ENCODE measurements at places on chromosomes 3 and 15.
A peak's percentile ranks its signal among the peaks of the same experiment; 100 is the strongest.

GRCh38 chr3:67077656-67078055, 79.5 kb downstream of the KBTBD8 start:
- DNase-seq = no peak

GRCh38 chr3:156264771-156265170, 144.4 kb downstream of the KCNAB1 start:
- no peak for DNase-seq

- DNase-seq = no peak
Measured at GRCh38 chr3:68295457-68295856, 636.9 kb downstream of the TAFA4 start.

DNA sequence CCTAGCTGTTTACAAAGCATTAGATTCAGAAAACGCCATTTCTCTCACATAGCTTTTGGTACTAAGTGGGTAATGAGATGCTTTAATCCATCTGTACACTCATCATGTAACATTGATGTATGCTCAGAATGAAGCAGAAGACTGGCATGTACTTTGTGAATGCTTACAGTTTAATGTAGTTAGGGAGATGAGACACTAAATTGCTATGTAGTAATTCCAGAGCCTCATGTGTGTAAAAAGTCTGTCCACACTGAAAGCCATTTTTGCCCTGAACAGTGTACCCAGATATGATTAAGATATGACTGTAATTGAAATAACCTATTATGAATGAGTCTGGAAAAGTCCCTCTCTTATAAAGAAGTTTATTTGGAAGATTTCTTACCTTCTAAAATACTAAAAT, 66.5 kb downstream of the ARMC8 start:
- DNase-seq = no peak

DNA sequence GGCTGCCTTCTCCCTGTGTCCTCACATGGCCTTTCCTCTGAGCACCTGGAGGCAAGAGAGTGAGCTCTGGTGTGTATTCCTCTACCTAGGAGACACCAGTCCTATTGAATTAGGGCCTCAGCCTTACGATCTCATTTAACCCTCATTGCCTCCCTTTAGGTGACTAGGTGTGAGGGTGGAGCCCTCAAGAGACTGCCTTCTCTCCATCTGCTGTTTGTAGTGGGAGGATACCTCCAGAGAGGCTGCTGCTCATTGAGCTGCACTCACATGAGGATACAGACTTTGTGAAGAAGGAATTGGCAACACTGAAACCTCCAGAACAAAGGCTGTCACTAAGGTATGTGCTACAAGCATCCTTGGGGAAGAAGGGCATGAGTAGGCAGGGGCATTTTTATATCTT, at the start of gene CCR8:
Gene CCR8 (plus strand): TSS at position 217 of the 400 bp plus-strand sequence. CDS start 2,623 bp downstream, outside the sequence.
- DNase-seq = no peak

DNA sequence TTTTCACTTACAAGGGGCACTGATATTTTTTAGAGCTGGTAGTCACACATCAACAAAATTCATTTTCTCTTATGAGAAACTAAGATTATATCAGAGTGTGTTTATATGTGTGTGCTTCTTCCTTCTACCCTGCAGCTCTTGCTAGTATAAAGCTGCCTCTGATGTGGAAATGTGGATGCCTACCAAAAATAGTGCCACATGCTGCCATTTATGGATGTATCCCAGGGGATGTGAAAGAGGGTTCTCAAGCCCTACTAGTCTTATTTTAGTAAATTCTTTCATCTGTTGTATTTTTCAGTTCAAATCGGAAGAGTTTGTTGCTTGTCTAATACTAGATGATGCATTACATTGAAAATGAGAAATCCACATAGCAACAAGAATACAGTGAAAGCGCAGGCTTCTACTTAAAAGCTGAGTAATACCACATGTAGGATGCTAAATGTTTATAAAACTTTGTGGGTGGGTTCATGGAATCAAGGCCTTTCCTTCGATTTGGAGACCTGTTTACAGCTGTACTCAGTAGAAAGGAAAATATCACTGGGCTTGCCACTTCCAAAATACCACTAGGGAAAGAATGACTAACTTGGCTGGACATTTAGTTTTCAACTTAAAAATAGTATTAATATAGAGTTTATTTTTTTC, 399.2 kb downstream of the EPHA3 start:
- no peak for DNase-seq

- no peak for DNase-seq
Measured at GRCh38 chr15:33145447-33145846, 49.1 kb downstream of the FMN1 start.

DNA sequence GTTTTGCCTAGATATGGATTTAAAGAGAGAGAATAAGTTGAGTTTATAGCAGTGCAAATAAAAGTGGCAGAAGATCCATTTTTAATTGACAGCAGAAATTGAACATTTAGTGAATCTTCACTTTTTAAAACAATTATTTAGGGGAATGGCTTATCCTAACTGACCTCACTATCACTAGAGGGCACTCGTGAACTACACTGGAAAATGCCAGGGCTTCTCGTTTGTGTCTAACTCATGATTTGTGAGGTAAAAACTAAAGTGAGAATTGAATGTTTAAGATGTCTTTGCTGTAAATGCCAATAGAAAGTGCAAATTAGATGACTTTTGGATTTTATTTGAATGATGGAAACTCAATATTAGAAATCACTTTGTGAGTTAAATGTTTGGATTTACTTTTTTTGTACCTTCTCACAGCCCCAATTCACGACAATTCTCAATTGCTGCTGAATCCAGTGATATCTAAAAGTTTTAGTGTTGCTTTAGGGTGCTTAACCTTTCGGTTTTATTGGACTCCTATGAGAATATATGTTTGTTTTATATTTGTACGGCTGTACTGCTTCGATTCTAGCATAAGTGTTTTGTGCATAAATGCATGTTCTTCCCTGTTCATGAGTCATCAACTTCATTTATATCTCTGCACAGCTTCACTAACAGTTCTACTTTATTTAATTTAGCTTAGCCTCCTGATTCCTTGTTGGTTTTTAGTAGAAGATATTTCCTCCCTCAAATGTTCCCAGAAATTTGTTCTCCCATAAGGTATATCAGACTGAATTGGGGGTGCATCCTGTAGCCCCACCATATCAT, 462.1 kb downstream of the MFSD1 start:
- peak; percentile 63 for DNase-seq

GRCh38 chr15:52104532-52105004, 8.0 kb downstream of the BCL2L10 start:
- DNase-seq = no peak

DNA sequence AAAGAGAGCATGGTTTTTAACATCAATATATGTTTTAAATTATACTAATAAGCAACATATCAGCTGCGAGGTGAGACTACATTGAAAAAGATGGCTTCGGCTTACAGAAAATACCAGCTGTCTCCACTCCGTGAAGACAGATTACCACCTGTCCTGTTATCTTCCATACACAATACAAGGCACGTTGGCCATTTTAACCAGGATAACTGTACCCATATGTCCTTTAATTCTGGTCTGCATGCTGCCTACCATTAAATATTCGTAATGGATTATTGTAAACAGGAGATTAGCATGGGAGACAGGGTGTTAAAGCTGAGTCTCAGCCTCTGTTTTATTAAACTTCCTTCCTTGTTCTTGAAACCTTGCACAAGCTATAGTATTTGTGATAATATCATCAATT, 855.5 kb downstream of the ROBO1 start:
- no peak for DNase-seq

DNA sequence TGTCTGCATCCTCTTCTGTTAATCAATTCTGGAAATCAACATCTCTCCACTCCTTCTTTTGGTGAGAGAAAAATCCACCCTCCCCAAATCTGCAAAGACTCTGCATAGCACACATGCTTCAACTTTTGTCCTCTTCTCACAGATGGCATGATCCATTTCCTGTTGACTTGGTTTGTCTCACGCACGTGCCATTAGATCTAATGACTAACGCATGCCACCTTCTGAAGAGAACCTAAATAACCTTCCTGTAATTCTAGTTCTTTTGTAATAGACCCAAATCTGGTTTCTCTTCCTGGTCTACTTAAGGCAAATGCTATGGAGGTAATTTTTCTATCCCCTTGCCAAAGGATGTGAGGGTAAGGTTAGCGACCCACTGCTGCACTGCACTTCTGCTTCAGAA, 51.0 kb upstream of the ATOSA start:
- peak; percentile 13 for DNase-seq

- no peak for DNase-seq
Measured at GRCh38 chr3:171293142-171293782, 166.9 kb downstream of the TNIK start.

GRCh38 chr3:45119824-45120358, 26.3 kb downstream of the CDCP1 start:
- DNase-seq = no peak

GRCh38 chr3:141793476-141794260, 30.5 kb downstream of the GRK7 start:
- DNase-seq = no peak

- no peak for DNase-seq
Measured at GRCh38 chr3:80836395-80836794, 925.0 kb downstream of the GBE1 start.

DNA sequence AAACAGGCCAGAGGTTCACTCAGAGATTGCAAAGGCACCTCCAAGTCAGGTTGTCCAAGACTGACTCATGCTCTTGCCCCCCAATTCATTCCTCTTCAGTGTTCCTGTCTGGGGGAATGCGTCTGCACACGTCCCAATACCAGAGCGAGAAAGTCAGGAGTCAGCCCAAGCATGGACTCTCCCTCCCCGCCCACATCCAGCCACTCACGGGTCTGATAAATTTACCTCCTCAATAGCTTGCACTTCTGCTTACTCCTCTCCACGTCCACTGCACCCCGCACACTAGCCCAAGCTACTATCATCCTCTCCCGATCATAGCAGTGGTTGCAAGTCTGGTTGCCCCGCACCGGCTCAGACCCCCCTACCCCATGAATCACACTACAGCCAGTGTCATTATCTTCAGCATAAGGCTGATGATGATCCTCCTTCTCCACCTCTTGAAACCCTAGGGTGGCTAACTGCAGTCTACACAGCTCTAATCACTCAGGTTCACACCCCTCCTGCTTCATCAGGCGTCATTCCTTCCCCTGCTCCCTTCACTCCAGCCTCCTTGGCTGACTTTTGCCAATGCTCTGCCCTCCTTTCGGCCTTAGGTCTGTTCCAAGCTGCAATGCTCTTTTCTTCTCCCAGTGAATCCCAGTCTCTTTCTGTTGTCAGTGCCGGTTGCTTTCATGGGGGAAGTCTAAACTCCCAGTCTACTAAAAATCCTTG, 27.6 kb upstream of the MYO1E start:
- no peak for DNase-seq

GRCh38 chr3:63395960-63396359, 117.9 kb downstream of the SYNPR start:
- DNase-seq = no peak

DNA sequence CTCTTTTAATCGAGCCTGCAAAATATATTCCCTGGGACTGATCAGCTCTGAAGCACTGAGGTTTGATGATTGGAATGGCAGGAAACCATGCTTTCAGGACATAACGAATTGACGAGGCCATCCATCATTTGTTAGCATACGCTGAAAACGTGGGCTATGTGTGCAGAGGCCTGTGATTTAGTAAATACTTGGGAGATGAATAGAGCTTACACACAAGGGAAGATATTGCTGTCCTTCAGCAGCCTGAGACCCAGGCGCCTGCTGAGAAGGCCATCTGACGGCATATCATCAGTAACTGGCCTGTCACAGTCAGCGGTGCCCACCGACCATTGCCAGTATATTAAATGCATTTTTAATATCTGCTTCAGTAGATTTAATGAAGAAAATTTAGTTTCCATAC, 16.2 kb downstream of the CDIN1 start:
- DNase-seq = no peak

DNA sequence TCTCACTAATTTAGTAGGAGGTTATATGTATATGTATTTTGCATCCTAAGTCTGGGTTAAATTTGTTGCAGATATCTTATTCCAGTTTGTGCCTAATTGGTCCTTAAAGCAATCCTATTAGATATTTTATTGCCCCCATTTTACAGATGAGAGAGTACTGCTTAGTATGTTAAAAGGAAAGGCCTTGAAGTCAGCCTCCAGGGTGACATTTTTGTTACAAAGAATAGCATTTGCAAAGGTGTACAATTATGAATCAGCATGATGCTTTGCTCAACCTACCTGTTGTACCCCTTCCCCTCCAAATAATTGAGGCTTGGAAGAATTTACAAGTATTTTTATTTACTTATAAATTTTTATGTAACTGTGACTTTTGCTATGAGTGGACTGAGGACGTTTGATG, 14.0 kb downstream of the STT3B start:
- no peak for DNase-seq

- DNase-seq = no peak
Measured at GRCh38 chr3:197949191-197949777, 706 bp upstream of the RPL35A start.

GRCh38 chr3:5389057-5389456, 201.6 kb downstream of the EDEM1 start:
- no peak for DNase-seq

GRCh38 chr15:98909968-98910885, 97.4 kb downstream of the PGPEP1L start:
- DNase-seq = no peak

DNA sequence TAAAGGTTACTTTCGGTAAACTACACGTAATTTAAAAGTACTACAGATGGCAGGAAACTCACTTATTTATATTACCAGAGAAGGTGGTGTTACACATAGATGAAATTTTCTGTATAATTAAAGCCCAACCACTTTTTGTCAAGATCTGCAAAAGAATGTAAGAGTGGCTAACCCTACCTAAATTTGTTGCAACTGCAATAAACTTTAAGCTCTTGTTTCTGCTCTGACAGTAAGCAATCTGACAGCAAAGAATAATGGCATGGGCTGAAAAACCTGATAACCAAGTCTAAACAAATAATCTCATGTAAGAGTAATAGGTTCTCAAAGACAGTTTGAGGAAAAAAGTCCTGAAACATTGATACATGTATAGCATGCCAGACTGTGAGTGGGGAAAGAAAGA, 897.3 kb downstream of the TUSC7 start:
- DNase-seq = no peak

GRCh38 chr15:66862940-66863335, 160.9 kb downstream of the SMAD6 start:
- DNase-seq = peak; percentile 92

GRCh38 chr3:72255791-72256559, 471.0 kb upstream of the PROK2 start:
- DNase-seq = peak; percentile 40

DNA sequence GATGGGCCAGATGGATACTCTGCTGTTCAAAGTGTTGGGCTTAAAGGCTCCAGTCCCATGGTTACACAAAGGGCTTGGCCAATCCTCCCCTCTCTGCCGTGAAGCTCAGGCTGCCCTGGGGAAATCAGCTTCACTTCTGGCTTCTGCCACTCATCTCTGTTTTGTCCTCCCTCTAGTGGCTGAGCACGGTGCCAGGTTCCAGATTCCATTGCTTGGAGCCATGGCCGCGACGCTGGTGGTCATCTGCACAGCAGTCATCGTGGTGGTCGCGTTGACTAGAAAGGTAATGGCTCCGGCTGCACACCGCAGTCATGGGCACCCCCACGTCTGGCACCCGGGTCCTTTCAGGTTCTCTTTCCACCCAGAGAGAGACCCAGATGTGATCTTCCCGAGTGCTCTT, 5.6 kb downstream of the TIGIT start:
- no peak for DNase-seq

GRCh38 chr3:72634128-72634527, 214.1 kb downstream of the SHQ1 start:
- DNase-seq = no peak
